ENCODE measurements at places on chromosomes 4 and X. TPM values are rescaled to one million over a fixed set of nuclear protein-coding genes. Genes with fewer than 3 reads are reported as not detected.
A peak's percentile ranks its signal among the peaks of the same experiment; 100 is the strongest.

GRCh38 chr4:176335421-176335820 is 15.7 kb downstream of the SPCS3 start:
- no peak for DNase-seq

The MAGEA12 gene
- total RNA-seq, result not detected

The FGF16 gene
- total RNA-seq, result not detected

DNA sequence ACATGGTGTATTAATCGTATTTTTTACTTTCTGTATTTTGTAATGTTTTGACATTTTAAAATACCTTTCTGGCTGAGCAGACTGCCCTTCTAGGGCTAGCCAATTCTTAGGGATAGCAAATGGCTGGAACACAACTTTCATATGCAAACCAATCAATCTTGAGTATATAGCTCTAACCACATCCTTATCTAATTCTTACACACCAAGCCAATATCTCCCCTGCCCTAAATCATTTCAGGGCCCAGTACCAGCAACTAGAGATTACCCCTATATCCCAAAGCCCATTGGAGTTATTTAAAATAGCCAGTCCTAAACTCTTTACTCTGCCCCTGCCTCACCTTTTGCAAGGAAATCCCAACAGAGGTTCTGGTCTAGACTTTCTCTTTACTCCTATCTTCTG is 58.3 kb downstream of the INTS12 start:
- DNase-seq, result no peak

The ZBTB49 gene
- total RNA-seq, result 3.5 TPM

DNA sequence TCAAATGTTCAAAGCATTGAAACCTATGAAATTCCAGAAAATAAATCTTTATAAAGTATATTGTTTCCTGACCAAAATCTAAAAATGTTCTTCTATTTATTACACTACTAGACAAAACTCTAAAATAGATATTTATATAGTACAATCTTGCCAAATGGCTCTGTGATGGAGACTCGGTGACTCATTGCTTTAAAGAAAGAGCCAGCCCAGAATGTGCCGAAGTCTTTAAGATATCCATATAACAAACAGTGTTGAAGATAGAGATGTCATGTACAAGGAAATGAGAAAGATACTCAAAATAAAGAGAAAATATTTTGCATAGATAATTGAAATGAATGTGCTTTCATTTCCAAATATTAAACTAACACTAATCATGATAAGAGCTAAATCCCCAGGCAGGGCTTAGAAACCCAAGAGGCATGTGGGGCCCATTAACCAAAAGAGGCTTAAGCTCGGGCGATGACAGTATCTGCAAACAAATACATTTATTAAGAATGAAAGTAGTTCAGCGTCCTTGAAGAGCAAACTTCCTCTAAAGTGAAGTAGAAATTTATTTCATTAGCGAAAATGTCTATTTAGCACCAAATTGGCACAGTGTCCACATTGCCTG is 102.1 kb upstream of the FAM9B start:
- DNase-seq, result no peak

GRCh38 chrX:21476909-21477308 is 102.7 kb downstream of the CNKSR2 start:
- DNase-seq, result no peak

The HTN1 gene
- total RNA-seq, result not detected

DNA sequence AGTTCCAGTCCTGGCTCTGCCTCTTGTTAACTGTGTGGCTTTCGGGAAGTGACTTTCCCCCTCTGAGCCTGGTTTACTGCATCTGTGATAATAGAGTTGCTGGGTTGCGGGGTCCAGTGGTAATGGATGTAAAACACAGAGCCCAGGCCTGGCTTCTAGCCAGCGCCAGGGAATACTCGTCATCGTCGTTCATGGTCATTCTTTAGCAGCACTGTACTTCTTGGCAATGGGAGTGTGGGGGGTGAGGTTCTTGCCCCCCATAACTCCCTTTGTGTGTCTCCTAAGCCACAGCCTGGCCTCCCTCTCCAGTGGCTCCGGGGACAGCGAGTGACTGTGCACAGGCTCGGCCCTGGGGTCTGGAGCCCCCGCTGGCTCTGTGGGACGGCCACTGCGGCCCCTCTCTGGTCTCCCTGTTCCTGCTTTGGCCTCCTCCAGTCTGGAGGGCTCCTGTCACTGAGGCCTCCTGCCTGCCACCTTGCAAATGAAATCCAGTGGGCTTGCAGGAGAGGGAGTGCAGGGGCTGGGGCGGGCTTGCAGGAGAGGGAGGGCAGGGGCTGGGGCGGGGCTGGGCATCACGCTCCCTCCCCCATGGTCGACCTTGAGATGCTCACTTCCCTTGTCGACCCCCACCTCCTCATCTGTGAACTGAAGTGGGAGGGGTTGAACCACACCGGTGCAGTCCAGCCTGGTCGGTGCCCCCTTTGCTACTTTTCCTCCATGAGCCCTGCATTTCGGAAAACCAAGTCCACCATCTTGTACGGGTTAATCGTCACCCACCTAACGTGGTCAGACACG is 13.2 kb downstream of the PSAPL1 start:
- no peak for DNase-seq

GRCh38 chr4:67037504-67038227 is 507.6 kb downstream of the CENPC start:
- no peak for DNase-seq

GRCh38 chr4:136691607-136692006 is 840.7 kb downstream of the PCDH18 start:
- no peak for DNase-seq

GRCh38 chr4:40241026-40241425 is 44.2 kb downstream of the RHOH start:
- DNase-seq, result no peak

The MGARP gene
- total RNA-seq, result 0.26 TPM

- no peak for DNase-seq
Observed at GRCh38 chrX:33161829-33162228, 49.5 kb downstream of the DMD start.

- no peak for DNase-seq
Observed at GRCh38 chr4:48223633-48224295, 45.9 kb downstream of the TEC start.

The LRCH2 gene
- total RNA-seq, result 0.19 TPM

GRCh38 chr4:181569553-181569952 is 673.6 kb upstream of the TENM3 start:
- peak; percentile 4 for DNase-seq

DNA sequence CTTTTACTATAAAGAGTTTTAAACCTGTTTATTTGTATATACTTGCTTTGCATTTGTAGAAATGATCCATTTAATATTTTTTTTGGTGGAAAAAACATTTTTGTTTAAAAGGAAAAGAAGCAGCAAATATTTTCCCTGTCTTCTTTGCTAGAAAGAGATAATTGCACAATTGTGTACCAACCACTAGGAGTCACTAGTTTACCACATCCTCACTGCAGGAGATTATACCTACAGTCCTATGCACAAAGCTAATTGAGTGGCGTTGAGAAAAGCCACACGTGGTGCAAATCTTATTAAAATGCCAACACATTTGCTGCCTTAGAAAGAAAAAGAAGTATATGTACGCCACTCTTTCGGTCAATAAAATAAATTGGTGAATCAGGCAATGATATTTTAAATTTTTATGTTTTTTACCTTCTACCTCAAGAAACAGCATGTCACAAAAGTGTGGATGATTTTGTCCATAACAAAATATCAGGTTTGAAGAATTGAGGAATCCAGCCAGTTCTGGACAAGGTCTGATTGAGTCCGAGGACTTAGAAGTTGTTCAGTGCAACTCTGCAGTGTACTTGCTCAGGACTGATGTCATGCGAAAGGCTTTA is 102.9 kb downstream of the GRXCR1 start:
- peak; percentile 16 for DNase-seq

- DNase-seq, result no peak
Observed at GRCh38 chrX:30196322-30196721, 19.0 kb upstream of the MAGEB2 start.

DNA sequence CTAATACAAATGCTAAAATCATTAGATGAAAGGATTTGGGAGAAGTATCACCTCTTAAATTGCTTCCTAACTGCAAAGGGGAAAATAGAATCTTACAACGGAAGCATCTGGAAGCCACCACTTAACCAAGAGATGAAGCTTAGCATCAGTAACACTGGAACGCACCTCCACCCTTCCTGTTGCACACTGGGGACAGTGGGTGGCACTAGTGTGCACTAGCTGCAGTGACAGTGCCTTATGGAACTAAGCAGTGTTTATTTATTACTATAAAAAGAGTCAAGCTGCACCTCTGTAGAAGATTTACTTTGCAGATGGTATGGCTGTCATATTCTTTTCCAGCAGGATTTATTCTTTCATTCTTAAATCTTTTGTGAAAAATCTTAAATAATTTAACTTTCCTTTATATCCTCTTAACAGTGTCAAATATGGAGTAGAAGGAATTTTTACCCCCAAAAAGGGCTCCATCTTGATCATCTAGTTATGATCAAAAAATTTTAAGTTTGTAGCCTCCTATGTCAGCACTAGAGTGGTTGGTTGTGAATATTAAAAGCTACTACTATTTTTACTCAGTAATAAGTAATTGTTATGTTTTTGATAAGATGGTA is 76.7 kb downstream of the SCD5 start:
- peak; percentile 48 for DNase-seq

The SH2D1A gene
- not detected for total RNA-seq

GRCh38 chr4:118410138-118410537 is 57.3 kb upstream of the PRSS12 start:
- DNase-seq, result no peak

DNA sequence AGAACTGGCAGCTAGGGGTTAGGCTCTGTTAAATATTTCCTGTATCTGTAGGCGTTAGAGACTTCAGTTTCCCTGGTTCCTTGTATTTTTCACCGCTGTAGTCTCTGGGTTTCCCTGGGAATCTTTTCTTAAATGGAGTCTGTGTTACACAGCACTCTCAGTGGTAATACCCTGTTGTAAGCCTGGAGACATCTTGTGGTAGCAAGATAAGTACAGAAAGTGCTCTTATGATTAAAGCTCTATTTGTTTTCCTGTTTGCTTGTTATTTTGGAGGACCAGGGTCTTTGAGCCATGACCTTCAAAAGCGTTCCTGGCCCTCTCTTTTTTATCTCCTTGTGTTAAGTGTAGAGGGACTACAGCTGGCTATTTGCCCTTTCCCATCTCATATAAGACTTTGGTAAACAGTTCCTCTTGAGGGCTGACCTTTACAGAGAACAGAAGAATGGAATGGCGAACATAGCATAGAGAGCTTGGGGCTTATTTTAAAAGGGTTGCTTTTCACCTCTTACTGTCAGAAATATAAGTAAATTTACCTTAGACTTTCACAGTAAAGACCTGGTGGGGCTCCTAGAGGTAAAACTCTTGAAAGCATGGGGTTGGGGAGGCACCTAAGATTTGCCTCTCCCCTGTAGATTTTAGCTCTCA is 782.5 kb downstream of the FAT4 start:
- DNase-seq, result no peak

GRCh38 chr4:87838205-87838604 is 5.4 kb downstream of the MEPE start:
- DNase-seq, result no peak

GRCh38 chrX:150763810-150764209 is 70.6 kb downstream of the MTMR1 start:
- no peak for DNase-seq

The MORC4 gene
- total RNA-seq, result 69.7 TPM

GRCh38 chrX:35456891-35457290 is 341.3 kb upstream of the MAGEB16 start:
- DNase-seq, result no peak

DNA sequence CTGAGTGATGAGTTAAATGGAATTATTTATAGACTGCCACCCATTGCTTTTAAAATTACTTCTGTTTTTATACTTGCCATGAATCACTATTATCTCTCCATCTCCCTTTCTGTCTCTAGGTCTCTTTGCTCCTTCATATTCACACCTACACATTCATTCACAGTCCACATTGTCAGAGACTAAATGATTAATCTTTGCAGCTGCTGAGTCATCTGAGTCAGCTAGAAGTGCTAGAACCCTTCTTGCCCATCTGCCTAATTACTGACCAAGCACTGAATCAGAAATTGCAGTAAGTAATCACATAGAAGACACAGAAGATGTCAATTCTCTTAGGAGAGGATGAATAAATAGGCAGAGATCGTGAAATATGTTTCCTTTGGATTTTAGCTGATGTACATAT is 31.6 kb upstream of the RPS6KA6 start:
- DNase-seq, result no peak

DNA sequence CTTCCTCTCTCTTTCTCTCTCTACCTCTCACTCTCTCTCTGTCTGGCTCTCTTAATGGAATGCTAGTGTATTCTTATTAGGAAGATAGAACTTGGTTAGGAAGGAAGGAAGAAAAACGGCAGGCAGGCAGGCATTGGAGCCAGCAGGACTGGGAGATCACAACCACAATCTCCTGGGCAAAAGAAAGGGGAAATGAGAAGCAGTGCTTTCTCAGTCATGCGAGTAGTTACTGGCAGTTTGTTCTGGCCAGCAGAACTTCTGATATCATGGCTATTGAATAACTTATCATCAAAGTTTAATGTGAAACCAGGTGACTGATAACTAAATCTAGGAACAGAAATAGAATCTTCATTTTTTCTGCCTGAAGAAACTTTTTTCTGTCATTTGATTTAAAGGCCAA is 60.9 kb upstream of the PAGE1 start:
- no peak for DNase-seq

DNA sequence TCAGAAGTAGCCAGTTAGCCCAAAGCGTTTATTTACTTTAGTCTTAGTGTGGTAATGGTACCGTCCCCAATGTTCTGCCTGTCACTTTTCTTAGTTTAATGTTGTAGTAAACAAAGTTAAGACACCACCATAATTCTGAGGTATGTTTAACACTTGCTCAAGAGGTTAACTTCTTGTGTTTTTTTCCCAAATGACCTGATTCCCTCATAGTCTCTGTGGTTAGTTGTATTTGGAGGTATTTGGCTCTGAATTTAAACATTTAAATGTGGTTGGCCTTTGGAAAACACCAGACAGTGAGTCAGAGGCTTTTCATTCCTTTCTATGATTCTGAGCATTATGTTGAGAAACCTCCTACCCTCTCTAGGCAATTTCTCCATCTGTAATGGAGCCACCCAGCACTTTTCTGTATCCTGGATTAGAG is 47.9 kb downstream of the CXCL1 start:
- DNase-seq, result no peak

- DNase-seq, result no peak
Observed at GRCh38 chr4:102355748-102356147, 10.5 kb upstream of the SLC39A8 start.

The SPANXA2 gene
- total RNA-seq, result not detected

The BLOC1S4 gene
- total RNA-seq, result 16.6 TPM

The PPP4R3C gene
- total RNA-seq, result not detected

All from Caco-2 (cell line).